ENCODE measurements at places on chromosomes 2 and 18.

DNA sequence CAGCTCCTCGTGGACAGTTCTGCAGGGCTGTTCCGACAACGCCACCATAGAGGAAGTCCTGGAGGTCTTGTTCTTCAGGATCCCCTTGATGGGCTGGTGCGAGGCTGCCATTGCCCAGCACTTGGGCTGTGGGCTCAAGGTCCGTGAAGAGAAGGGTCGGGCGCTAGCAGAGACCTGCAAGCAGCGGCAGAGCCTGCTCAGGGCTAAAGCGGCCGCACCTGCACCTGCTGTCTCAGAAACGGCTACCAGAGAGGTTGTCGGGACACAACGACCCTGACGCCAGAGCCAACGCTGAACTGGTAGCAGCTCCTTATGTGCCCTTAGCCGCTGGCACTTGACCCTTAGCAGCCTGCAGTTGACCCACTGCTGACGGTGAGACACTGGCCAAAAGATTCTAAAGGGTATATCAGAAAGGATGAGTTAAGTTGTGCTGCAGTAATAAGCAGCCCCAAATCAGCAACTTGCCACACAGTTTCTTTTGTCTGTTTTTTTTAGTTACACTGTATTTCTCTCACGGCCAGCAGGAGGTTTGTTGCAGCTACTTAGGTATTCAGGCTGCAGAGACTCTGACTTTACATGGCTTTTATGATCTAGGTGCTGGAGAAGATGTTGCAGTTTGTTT, 55.5 kb upstream of the ST6GAL2 start:
- DNase-seq: no peak

DNA sequence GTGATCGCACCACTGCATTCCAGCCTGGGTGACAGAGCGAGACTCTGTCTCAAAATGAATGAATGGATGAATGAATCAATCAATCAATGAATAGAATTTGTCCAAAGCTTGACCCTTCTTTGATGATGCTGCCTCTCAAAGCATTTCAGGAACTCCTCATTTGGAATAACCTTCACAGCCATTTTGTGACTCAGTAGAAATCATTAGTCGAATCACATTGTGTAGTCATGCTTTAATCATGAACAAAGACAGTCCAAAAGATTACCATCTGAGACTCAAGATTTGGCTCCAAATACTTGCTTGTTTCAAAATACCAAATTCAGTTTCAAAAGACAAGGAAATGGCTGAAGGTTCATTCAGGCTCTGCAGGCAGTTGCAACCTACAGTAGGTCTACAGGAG, 83.1 kb downstream of the VWA3B start:
- DNase-seq: no peak

- DNase-seq: no peak
Measured at GRCh38 chr2:101038455-101039255, 36.6 kb downstream of the RPL31 start.

DNA sequence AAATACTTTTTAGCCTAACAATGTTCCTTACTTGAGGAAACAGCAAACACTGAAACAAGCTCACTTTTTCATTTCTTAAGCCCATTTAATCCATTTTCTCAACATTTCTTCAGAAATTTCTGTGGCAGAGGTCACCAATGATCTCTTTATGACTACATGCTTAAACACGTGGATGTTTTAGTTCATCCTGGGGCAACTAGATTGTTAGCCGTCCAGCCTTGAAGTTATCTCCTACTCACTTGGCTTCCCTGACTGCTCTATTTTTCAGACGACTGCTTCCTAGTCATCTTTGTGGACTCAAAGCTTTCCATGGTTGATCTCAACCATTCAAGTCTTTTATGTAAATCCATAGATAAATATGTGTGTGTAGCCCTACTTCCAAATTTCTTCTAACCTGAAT, 24.1 kb downstream of the CD302 start:
- DNase-seq: no peak

DNA sequence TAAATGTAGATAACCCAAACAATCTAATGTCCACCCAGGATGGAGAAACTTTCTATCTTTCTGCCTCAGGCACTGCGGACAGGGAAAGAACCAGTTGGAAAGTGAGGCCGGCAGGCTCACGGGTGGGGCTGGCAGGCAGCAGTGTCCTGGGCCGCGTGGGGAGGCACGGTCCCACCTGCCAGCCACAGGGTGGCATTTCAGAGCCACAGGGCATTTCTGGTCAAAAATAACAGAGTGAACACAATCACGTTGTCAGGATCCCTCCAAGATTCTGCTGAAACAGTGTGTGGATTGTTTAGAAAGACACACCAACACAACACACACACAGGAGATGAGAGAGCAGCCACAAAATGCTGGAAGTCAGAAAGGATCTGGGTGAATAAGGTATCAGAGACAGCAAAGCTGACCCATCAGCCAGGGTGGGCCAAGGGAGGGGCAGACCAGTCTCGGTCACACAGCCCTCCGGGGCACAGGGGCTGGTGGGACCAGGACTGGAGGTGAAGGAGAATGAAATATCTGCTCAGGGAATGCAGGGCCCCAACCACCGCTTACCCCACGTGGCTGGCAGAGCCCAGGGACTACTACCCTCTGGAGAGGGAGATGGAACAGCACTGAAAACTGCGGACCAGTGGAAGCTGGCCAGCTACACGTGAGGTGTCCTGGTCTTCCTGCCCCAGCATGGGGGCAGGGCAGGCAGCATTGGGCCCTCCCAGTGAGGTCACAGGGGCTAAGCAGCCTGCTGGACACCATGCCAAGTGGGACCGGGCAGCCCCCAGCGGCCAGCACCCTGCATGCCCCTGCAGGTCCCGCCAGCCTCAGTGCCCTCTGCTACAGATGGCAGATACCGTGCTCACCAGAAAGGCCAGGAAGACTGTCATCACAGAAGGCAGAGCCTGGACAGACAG, 173.9 kb downstream of the HDAC4 start:
- no peak for DNase-seq

DNA sequence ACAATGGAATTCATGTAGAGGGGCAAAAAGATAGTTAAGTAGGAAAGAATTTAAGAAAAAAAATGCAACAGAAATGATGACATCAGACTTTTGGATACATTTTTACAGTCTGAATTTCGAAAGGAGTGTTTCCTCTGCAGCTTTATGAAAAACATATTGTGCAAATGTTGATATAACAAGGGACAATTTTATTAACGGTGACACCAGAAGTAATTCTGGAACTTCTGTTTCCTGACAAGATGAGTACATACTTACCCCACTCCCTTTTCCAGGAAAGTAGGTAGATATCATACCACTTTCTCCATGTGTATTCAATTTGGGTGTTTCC, 369.6 kb downstream of the FBXO15 start:
- no peak for DNase-seq

GRCh38 chr2:154670083-154670482, 28.4 kb upstream of the KCNJ3 start:
- DNase-seq: no peak

- no peak for DNase-seq
Measured at GRCh38 chr18:12231040-12231882, 22.9 kb upstream of the CIDEA start.

DNA sequence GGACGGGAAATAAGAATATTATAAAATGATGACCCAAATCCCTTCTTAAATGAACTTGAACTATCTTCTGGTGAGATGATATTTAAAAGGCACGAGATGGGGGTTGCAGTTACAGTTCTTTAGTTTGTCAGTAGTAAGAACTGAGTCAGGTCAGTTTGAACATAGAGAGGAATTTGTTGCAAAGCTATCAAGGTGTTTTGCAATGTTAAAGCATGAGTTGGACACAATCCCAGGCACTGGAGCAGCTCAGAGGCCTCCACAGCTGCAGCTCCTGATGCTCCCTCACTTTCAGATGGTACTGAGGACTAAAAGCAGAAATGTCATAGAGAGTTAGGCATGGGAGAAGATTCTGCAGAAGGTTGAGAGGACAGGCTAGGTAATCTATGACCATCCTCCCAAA, 236.0 kb downstream of the BCL2 start:
- no peak for DNase-seq

DNA sequence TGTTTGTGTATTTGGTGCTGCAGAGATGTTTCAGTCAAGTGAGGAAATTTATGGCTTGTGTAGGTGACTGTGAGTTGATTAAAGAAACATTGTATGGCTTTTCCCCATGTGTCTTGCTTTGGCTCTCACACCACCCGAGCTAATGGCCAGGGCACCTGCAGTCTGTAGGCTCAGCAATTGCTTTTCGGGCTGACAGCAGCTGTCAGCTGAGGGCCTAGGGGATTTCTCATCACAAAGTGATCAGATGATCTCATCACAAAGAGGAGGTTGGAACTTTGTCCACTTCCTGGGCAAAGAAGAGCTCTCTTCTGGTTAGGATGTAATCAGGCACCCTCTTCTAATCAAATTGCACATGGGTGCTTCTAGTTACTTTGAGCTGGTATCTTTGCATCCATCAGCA, 632.2 kb downstream of the SLC4A3 start:
- no peak for DNase-seq

DNA sequence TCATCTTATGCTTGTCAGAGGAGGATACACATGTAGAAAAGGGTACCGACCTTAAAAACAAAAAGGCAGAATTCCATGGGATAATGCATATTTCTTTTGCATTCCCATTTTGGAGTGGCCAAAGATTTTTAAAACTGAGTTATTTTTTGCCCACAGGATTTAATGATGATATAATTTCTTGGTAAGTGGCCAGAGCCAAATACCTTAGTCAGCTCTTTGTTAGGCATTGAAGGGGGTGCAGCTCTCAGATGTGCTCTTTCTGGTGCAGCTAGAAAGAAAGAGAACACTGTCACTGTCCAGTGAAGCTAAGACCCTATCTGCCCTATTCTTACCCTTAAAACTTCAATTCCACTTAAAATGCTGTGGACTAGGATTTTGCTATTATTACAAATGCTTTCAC, 10.8 kb downstream of the COQ10B start:
- no peak for DNase-seq

GRCh38 chr18:25016181-25016580, 335.8 kb downstream of the ZNF521 start:
- no peak for DNase-seq

- no peak for DNase-seq
Measured at GRCh38 chr18:10414293-10414842, 40.1 kb upstream of the APCDD1 start.

DNA sequence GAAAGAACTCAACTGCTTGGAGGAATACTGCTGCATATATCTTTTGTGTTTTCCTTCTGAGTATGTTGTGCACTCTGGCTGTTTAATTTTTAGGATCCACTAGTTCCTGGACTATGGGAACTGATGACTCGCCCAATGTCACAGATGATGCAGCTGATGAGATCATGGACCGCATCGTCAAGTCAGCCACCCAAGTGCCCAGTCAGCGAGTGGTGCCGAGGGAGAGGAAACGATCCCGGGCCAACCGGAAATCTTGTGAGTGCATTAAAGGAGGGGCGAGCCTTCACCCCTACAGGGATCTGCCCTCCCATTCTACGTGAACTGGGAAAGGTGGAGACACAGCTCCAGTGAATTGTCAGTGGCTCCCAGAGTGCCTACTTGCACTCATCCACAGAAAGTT, 59.6 kb downstream of the TPGS2 start:
- DNase-seq: no peak

- no peak for DNase-seq
Measured at GRCh38 chr2:234546770-234547169, 49.9 kb upstream of the ARL4C start.

GRCh38 chr2:644871-645270, 32.3 kb downstream of the TMEM18 start:
- DNase-seq: no peak

GRCh38 chr2:229689307-229689839, 25.0 kb downstream of the DNER start:
- DNase-seq: no peak

- no peak for DNase-seq
Measured at GRCh38 chr2:240226672-240227537, 86.4 kb upstream of the OTOS start.

GRCh38 chr18:23805898-23806297, 116.6 kb downstream of the LAMA3 start:
- no peak for DNase-seq

- no peak for DNase-seq
Measured at GRCh38 chr2:96537734-96538486, 1.4 kb downstream of the ARID5A start.

DNA sequence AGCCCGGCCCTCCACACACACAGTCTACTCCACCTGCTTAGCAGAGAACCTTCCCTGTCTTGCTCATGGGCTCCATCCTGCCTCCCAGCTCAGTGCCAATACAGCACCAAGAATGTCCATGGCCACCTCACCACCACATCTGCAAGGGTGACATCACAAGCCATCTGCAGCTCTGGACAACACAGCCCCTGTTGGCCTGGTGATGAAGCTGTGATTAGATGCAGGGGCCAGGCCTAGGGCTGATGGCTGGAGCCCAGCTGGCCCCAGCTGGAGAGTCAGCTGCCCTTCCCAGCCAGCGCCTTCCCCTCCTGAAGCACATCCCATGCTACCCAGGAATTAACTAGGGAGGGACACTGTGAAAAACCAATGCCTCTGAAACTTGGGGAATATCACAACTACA, 91.1 kb downstream of the TTC32 start:
- no peak for DNase-seq

- DNase-seq: no peak
Measured at GRCh38 chr2:43294973-43295603, 68.7 kb upstream of the ZFP36L2 start.

DNA sequence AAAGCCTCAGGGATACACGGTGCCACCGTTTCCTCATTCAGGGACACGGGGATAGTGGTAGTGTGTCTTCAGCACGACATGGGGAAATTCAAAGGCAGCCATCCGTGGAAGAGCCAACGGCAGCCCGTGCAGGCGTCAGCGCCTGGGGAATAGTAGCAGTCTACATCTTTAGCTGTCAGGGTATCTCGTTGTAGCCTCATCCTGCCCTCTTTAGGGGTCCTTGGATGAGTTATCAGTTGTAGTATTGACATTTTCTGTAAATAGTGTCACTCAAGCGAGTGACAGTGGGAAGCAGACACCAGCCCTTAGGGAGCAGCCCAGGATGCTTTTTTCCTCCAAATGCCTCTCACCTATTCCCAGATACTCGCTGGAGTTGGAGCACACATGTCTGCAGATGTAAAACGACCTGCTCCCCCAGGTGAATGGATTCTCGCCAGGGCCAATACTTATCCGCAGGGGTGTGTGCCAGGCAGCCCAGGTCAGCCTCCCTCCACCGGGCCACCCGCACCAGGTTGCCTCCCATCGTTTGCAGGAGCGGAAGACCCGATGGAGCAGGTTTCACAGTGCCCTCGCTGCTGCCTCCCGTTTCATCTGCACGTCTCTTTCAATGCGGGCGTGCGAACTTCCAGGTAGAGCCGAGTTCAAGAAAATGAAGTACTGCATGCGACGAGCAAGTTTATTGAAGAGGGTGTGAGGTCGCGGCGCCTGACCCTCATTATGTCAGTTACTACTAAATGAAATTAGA, 41.0 kb downstream of the AGAP1 start:
- no peak for DNase-seq

- no peak for DNase-seq
Measured at GRCh38 chr18:46462523-46462922, 194.5 kb downstream of the LOXHD1 start.

DNA sequence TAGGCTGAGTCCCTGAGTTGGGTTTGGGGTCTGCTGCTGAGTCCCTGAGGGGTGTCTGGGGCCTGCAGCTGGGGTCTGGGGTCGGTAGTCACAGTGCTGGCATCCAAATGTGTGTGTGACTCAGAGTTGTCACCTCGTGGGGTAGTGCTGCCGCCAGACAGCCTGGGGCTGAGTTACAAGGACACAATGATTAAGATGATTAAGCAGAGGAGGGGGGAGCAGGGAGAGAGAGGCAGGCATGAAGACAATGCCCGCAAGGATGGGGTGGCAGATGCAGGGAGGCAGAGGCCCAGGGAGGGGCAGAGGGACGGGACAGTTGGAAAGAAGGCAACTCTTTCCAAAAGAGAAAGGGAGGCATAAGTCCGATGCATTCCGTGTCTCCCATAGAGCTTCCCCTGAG, 120.2 kb downstream of the CELF4 start:
- no peak for DNase-seq

GRCh38 chr2:65349863-65350262, 82.5 kb downstream of the SPRED2 start:
- DNase-seq: no peak

Measured in epithelial cell of prostate (primary cell).